Cardiac ventricle fibroblast (primary cell): ENCODE measurements at places on chromosomes 5 and 9. TPM values are rescaled to one million over a fixed set of nuclear protein-coding genes. Genes with fewer than 3 reads are reported as not detected.

Gene AK8
- 0.88 and 1.4 TPM in 2 replicates for total RNA-seq

Gene FGFR4
- 6.3 and 17.4 TPM in 2 replicates for total RNA-seq

Gene MEGF10
- 0.05 and 0.69 TPM in 2 replicates for total RNA-seq

Gene TMEM167A
- 29.8 and 38.3 TPM in 2 replicates for total RNA-seq

Gene GPR151
- total RNA-seq, result not detected in 2 replicates

Gene RPL7A
- 3,323 and 3,336 TPM in 2 replicates for total RNA-seq

Gene SLC4A9
- not detected in 2 replicates for total RNA-seq

Gene CDKN2B
- 16.2 and 20.4 TPM in 2 replicates for total RNA-seq

Gene ARHGEF37
- total RNA-seq, result 2.2 and 2.7 TPM in 2 replicates
